Stimulated activated CD4-positive, alpha-beta T cell treated with anti-CD3 and anti-CD28 coated beads, Interleukin-1b, Interleukin-23, amount 100 ng/mL, for 4 hours (primary cell): ENCODE measurements at places on chromosomes 3 and 15.

DNA sequence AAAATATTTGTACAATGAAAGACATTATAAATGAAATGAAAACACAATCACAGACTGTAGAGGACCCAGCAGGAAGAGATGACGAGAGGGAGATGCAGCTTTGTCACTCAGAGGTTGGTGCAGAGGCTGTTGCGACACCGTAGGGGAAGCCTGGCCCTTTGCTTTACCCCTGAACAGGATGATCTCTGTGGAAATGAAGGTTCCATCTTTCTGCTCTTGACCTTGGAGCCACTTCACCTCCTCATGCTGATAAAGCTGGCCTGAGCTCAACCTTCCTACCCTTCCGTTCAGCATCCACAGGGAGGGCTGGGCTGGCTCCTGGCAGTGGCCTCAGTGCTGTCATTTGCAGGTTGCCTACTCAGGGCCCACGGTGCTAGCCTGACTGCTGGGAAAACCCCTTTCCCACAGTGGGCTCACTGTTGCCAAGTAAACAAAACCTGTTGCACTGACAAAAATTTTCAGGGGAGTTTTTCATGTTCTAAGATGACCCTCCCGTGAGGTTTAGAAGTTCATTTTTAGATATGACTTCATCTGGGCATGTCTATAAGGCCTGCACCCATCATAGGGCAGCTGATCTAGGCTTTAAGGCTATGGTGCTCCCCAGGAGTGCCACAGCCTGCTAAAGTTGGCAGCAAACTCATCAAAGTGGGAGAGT, 3.0 kb upstream of the CD80 start:
- no peak for DNase-seq

- no peak for DNase-seq
Observed at GRCh38 chr3:141594357-141594756, 107.5 kb downstream of the RASA2 start.

DNA sequence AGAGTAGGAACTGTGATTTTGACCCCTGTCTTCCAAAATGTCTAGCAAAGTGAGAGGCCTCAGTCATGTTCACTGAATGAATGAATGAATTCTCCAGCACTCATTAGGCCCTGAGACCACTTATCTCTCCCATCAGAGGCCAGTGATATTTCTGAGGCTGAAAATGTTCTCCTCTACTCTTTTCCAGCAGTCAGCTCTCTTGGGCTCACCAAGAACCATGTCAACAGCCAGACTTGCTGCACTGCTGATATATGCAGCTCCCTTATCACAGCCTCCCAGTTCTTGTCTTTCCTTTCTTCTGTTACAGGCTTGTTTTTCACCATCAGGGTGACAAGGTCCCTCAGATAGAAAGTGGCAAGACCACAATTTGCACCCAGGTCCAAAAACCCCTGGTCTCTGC, 28.7 kb upstream of the MFSD1 start:
- DNase-seq: no peak

GRCh38 chr3:10994306-10994705, 1.8 kb downstream of the SLC6A1 start:
- DNase-seq: no peak

GRCh38 chr15:87944691-87945090, 311.8 kb downstream of the NTRK3 start:
- no peak for DNase-seq

GRCh38 chr3:87206070-87206469, 21.0 kb upstream of the CHMP2B start:
- DNase-seq: no peak

DNA sequence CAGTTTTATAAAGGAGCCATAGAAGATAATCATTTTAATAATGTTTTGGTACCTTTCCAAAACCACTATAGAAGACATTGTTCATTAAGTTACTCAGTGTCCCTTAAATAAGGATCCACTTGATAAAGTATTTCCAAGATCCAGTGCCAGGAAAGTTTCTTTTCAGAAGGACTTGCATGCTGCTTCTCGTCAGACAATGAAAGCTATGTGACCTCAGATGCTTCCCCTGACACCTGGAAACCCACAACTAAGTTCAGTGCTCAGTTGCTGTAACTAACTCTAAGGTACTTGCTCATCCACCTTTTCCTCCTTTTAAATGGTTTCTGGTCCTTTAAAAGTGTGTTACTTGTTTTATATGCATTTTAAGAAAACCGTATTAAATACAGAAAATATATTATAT, 7.3 kb downstream of the SSR3 start:
- DNase-seq: no peak

DNA sequence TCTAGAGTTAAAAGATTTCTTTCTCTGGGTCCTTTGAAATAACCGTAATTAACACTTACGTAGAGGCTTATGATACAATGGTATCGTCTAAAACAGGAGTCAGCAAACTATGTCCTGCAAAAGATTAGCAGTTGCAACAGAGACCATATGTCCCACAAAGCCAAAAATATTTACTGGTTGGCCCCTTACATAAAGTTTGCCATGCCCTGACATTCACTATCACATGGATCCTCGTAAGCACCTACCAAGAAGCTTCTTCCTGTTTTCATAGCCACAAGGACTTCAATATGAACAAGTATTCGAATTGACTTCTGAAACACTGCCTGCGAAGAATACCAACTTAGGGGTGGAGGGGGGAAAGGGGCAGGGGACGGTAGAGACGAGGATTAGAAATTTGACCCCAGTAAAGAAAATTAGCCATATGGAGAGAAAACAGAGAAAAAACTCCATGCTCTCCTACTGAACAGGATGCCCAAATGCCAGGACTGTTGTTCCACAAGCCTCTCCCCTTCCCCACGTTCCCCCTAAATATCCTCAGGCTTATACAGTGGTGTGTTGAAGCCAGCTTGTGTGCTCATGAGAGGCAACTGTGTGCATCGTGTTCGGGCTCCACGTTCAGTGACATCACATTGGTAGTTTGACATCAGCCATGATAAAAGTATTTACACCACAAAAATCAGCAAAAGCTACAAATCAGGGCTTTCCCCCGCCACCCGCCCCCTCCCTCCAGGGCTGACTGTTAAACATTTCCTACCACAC, 144.1 kb upstream of the HES1 start:
- no peak for DNase-seq

DNA sequence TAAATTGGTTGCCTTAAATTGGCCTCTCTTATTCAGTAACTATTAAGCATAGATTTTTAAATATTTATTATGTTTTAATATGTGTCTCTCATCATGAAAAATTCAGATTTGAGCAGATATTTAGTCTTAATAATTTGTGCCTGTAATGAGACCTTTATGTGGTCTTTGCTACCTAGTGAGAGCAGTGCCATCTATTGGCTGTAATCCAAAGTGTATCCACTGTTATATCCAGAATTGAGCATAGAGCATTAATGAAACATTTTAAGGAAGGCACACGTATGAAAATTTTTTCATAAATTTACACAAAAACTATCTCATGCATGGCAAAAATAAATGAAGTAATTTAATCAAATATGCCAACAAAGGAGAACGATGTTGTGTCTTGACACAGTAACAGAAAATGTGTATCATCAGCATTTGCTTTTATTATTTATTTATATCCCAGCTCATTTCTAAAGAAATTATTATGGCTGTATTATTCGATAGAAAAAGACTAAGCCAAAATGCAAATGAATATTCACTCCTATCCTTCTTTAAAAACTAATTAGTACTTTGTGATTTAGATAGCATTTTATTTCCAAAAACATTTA, 203.5 kb downstream of the RSRC1 start:
- no peak for DNase-seq
